ENCODE measurements at places on chromosomes 6 and 20. TPM values are rescaled to one million over a fixed set of nuclear protein-coding genes. Genes with fewer than 3 reads are reported as not detected.

The COL20A1 gene
- 0.31 TPM for polyA plus RNA-seq

GRCh38 chr6:30570740-30571074, 535 bp upstream of the ABCF1 start:
- DNase-seq, result no peak

- DNase-seq, result no peak
Observed at GRCh38 chr6:84805145-84805544, 40.7 kb upstream of the TBX18 start.

GRCh38 chr6:11631008-11631407, 93.5 kb downstream of the TMEM170B start:
- DNase-seq, result no peak

DNA sequence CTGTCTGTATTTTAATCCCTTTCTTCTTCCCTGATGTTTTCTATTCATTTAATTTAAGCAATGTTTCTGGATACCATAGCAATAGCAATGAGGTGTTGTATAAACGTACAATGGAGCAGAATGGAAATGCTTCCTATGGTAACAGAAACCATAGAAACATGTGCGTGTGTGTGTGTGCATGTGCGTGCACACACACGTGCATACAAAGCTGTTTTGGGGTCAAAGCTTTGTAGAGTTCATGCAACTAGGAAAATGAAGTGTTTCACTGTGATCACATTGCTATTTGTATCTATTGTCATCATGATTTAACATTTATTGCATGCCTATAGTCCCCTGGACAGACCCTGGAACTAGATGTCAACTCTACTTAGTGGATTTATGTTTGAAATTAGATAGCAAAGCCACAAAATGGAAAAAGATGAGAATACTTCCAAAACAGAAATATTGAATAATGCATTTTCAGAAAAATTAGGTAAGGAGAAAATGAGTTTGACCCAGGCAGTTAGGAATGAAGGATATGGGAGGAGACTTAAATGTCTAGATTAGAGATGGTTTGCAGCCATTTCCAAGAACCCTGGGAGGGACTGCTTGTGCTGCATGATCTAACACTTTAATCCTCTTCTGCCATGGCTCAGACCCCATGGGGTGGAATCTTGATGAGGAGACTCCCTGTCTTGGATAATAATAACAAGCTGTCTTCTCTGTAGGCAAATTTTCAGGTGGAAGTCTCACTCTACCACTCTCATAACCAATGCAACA, 124.4 kb downstream of the TRMT11 start:
- no peak for DNase-seq

- no peak for DNase-seq
Observed at GRCh38 chr20:46814366-46815232, 80.0 kb upstream of the EYA2 start.

GRCh38 chr20:63381781-63382431, 20.8 kb upstream of the CHRNA4 start:
- DNase-seq, result no peak
